ENCODE measurements at places on chromosomes 12 and 14. TPM values are rescaled to one million over a fixed set of nuclear protein-coding genes. Genes with fewer than 3 reads are reported as not detected.
A peak's percentile ranks its signal among the peaks of the same experiment; 100 is the strongest.

The GMPR2 gene
- 68.1 TPM for total RNA-seq

The C12orf50 gene
- 0.05 TPM for total RNA-seq

The TMPRSS12 gene
- total RNA-seq, result not detected

- peaks cover 8% of the 10 kb centered on the region for H3K4me1 ChIP-seq
- DNase-seq, result no peak
- H3K27me3 ChIP-seq, result no peaks in the 10 kb centered on the region
- H3K27ac ChIP-seq, result peak overlapping the region; percentile 80
- peaks cover 11% of the 10 kb centered on the region for H3K36me3 ChIP-seq
Observed at GRCh38 chr14:22846811-22847307, 10.5 kb downstream of the MMP14 start.

GRCh38 chr14:73833530-73834260 lies 17.9 kb upstream of the PTGR2 start:
- H3K4me3 ChIP-seq, result no peak overlapping the region
- DNase-seq, result no peak
- no peaks in the 10 kb centered on the region for H3K36me3 ChIP-seq

GRCh38 chr12:53750812-53751335 lies 905 bp downstream of the CISTR start:
- peaks cover 58% of the 10 kb centered on the region for H3K27me3 ChIP-seq
- DNase-seq, result no peak
- H3K4me1 ChIP-seq, result peaks cover 8% of the 10 kb centered on the region
- H3K4me3 ChIP-seq, result peak overlapping the region; percentile 43
- no peak overlapping the region for H3K27ac ChIP-seq

GRCh38 chr14:68976160-68977067 lies 2.7 kb downstream of the ACTN1 start:
- peak overlapping the region; percentile 96 for H3K27ac ChIP-seq
- peak; percentile 60 for DNase-seq

DNA sequence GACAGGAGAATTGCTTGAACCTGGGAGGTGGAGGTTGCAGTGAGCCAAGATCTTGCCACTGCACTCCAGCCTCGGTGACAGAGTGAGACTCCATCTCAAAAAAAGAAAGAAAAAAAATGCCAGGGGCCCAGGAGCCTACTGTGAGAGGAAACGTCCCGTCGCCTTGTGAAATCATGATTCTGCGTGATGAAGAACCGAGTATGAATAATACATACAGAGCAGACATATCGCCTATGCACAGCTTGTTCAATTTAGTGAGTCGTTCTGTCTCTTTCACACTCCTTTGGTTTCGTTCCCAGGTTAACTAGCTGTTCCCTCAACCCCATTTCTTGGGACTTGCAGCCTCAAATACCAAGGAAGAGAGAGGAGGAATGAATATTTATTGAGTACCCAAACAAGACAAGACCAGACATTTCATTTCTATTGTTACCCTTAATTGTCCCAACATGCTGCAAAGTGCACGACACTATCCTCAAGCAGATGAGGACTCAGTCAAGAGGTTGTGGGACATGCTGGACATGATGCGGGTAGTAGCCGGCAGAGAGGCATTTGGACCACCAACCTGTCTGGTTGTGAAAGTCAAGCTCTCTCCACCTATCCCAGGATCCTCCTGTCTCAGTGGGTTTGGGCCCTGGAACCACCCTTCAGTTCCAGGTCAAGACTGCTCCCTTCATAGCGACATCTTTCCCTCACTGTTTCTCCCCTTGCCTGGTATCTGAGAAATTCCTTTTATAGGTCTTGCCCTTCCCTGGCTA lies 8.6 kb upstream of the CD27 start:
- H3K27me3 ChIP-seq, result no peaks in the 10 kb centered on the region
- H3K4me1 ChIP-seq, result no peaks in the 10 kb centered on the region
- no peak for DNase-seq
- no peak overlapping the region for H3K27ac ChIP-seq
- H3K4me3 ChIP-seq, result no peak overlapping the region

DNA sequence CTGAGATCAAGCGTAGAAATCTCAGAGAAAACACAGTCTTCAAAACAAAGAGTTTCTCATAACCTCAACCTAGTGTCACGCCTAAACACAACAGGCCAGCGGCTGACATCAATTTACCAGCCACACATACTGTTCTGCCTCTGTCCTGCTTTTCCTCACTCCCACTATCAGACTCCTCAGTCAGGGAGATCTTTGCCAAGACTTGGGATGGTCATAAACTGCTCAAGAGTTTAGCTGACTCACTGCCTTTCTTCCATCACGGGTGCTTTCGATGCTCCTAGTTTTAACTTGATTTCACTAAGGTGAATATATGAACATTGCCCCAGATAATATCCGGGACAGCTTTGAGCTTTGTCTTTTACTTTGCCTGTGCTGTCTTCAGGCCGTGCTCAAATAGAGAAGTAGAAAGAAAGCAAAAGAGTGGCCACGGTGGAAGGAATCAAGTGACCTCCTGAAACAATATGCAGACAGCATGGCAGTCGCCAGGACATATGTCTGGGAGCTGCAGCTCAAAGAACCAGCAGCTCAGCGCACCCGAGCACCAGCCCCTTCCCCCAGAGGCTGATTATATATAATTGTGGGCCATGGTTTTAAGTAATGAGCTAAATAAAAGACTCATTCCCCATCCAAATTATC lies 12.1 kb downstream of the MDM1 start:
- H3K27ac ChIP-seq, result peak overlapping the region; percentile 10
- H3K4me3 ChIP-seq, result no peak overlapping the region
- no peaks in the 10 kb centered on the region for H3K36me3 ChIP-seq
- no peak for DNase-seq
- H3K4me1 ChIP-seq, result no peaks in the 10 kb centered on the region

DNA sequence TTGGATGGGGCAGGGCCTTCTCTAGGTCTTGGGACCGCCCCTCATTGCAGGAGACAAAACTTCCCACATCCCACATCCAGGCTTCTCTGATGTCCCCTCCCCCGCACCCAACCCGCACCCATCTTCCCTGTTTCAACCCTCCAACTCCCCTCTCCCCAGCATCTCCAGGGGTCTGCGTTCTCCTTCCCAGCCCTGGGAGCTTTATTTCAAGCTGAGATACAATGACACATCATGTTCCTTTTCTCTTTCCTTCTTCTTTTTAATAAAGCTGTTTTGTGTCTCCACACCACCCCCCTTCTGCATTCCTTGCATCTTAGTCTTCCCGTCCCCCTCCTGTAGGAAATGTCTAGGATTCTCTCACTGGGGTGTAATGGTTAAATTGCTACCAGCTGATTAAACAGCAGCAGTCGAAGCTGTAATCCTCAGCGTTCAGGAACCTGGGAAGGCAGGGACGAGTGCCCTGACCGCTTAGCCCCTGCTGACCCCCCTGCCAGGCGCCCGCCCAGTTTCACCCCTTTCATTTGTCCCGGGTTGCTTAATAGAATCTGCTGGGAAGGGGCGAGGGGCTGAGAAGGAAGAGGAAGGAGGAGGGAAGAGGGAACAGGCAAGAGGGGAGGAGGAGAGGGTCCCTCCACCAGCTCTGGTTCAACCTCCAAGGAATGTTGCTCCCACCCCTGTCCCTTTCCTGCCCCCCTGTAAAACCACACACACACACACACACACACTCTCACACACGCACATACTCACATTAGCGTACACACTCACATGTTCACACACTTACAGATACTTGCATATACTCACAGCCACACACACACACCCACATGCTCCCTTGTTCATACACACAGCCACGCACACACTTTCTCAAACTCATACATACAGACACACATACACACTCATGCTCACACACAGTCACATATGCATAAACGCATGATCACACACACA lies 104.5 kb upstream of the MED13L start:
- no peaks in the 10 kb centered on the region for H3K27me3 ChIP-seq
- no peaks in the 10 kb centered on the region for H3K4me1 ChIP-seq
- no peak for DNase-seq
- H3K4me3 ChIP-seq, result no peak overlapping the region

DNA sequence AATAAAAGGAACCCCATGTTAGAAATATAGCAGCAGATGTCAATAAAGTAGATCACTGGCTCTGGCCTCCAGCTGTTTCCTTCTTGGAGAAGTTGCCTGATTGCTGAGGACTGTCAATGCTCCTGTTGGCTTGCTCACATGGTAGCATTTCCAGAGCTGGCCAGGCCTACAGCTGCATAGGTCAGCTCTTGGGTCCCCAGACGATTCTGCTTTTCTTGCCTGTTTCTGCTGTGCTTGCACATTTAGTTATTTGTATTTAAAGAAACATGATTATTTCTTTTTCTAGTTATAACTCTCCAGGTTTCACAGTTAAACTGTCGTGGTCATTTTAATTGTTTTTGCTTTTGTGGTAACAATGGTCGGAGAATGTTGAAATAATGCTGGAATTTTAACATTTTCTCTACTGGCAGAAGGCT lies 7.2 kb downstream of the NAV3 start:
- H3K27ac ChIP-seq, result no peak overlapping the region
- H3K4me3 ChIP-seq, result no peak overlapping the region
- no peaks in the 10 kb centered on the region for H3K36me3 ChIP-seq
- H3K4me1 ChIP-seq, result no peaks in the 10 kb centered on the region
- DNase-seq, result no peak

GRCh38 chr14:91272341-91273272 lies 28.1 kb upstream of the GPR68 start:
- DNase-seq, result no peak
- no peaks in the 10 kb centered on the region for H3K27me3 ChIP-seq
- peaks cover 6% of the 10 kb centered on the region for H3K36me3 ChIP-seq
- H3K27ac ChIP-seq, result no peak overlapping the region

DNA sequence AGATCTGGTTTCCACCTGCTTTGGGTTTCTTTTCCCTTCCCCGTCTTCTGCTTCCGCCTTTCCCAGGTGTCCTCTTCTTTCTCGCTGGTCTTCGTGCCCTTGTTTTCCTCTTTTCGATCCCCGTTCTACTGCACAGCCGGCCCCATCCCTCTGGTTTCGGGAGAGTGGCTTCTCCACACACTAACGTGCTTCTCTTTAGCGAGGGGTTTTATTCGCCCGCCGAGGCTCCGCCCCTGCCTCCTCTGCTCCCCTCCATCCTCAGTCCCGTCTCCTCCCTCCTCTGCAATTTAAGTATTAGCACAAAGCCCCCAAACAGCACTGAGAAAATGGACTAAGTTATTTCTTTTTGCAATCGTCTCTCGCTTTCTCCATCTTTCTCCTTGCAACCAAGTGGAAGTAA lies at the start of gene SLC7A8:
SLC7A8 (minus strand) TSS at position 182 of the 400 bp plus-strand sequence. CDS start 746 bp downstream, outside the sequence.
- peak within 1 kb of the TSS; percentile 50 for H3K27ac ChIP-seq
- peak within 1 kb of the TSS; percentile 48 for H3K4me3 ChIP-seq
- H3K27me3 ChIP-seq, result no peaks in the 10 kb centered on the region
- no peaks in the 10 kb centered on the region for H3K4me1 ChIP-seq
- peak; percentile 74 for DNase-seq

DNA sequence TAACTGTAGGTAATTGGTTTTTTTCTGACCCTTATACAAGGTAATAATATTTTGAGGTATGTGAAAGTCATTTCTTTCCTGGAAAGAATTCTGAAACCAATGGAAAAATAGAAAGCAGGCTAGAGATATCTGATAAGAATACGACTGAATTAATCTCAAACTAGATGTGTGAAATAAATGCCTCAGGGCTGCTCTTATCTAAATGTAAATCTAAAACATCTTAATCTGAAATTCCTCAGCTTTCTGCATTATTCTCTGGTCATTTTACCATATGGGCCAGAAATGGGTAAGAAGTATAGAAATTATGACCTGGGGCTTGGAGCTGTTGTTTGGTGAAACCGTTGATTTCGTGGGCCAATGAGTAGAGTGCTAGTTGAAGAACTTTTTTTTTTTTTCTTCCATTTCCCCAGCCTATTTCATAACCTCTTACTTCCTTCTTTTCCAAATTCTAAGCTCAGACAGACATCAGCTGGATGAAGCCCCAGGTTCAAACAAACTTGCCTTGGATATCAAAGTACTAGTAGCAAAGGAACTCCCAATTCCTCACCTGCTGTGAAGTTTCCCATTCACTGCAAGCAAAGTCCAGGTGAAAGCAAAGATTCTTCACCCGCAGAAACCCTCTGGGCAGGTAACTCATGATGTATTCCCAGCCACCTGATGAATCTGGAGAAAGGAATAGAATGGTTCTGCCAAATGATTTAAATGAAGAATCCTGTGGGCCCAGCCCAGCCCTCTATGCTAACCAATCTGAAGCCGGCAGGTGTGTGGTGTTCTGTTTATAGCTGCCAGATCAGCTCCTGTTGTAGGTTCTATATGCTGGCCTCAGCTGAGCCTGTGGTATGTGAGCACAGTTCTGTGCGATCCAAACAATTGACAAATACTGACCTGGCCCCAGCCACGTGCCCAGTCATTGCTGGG lies 9.7 kb upstream of the FOS start:
- H3K4me3 ChIP-seq, result no peak overlapping the region
- no peaks in the 10 kb centered on the region for H3K27me3 ChIP-seq
- H3K4me1 ChIP-seq, result peaks cover 4% of the 10 kb centered on the region
- no peaks in the 10 kb centered on the region for H3K36me3 ChIP-seq
- H3K27ac ChIP-seq, result no peak overlapping the region

DNA sequence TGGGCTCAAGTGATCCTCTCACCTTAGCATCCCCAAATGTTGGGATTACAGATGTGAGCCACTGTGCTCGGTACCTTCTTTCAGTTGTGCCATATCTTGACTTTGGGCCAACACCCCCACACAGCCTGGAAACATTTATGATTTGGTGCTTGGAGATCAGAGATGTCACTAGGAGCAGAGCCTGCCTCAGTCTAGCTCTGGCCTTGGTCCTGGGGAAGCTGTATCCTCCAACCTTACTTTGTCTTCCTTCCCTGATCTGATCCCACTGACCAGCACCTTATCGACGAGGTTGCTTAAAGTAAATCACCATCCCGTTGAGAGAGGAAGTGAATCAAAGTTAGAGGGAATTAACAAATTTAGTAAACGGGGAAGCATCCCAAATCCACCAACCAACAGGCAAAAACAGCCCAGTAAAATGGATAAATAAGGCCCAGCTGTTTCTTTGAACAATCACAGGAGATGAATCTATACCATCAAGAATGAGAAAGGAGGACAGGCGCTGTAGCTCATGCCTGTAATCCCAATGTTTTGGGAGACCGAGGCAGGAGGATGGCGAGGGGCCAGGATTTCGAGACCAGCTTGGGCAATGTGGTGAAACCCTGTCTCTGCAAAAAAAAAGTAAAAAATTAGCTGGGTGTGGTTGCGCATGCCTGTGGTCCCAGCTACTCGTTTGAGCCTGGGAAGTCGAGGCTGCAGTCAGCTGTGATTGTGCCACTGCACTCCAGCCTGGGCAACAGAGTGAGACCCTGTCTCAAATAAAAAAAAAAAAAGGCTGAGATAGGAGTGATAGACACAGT lies 3.4 kb downstream of the PLBD2 start:
- no peak overlapping the region for H3K4me3 ChIP-seq
- no peaks in the 10 kb centered on the region for H3K27me3 ChIP-seq
- no peaks in the 10 kb centered on the region for H3K36me3 ChIP-seq
- DNase-seq, result no peak

DNA sequence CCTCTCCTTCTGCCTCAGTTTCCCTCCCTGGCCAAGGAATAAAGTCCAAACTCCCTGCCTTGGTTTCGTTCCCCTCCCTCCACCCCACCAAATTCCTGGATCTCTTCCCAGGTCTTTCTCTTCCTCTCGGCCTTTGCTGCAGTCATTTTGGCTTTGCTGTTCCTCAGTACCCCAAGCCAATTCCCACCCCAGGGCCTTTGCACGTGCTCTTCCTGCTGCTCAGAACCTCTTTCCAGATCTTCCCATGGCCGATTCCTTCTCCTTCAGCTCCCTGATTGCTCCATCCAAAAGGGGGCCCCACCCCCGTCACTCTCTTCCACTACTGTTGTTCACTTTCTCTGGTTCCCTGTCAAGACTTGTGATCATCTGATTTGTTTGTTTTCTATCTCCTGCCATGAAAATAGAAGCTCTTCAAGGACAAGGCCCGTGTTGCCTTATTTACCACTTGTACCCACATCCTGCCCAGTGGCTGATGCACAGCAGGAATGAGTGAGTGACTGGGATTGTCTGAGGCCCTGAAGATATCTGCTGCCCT lies 3.1 kb downstream of the HNF1A start:
- no peak overlapping the region for H3K4me3 ChIP-seq
- H3K4me1 ChIP-seq, result no peaks in the 10 kb centered on the region
- H3K27me3 ChIP-seq, result no peaks in the 10 kb centered on the region
- H3K36me3 ChIP-seq, result no peaks in the 10 kb centered on the region
- peak; percentile 74 for DNase-seq
- H3K27ac ChIP-seq, result peak overlapping the region; percentile 82
